ENCODE measurements at places on chromosomes 6 and 20. TPM values are rescaled to one million over a fixed set of nuclear protein-coding genes. Genes with fewer than 3 reads are reported as not detected.

DNA sequence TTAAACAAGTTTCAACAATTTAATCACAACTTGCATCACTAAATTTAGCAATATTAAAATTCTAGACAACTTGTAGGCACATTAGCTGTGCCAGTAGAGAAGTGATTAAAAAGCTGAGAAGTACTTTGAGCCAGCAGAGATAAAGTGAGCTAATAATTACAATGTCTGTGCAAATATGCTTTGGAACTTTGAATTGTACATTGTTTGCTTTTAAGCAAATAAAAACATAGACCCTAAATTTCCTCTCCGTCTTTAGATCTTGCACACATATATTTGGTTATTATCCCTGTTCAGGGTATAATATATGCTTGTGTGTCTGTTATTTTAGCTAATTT, 44.2 kb upstream of the DEFB112 start:
- no peak for DNase-seq

Gene PAX1
- not detected for total RNA-seq

GRCh38 chr6:1179571-1180459, 132.1 kb upstream of the FOXQ1 start:
- no peak for DNase-seq

DNA sequence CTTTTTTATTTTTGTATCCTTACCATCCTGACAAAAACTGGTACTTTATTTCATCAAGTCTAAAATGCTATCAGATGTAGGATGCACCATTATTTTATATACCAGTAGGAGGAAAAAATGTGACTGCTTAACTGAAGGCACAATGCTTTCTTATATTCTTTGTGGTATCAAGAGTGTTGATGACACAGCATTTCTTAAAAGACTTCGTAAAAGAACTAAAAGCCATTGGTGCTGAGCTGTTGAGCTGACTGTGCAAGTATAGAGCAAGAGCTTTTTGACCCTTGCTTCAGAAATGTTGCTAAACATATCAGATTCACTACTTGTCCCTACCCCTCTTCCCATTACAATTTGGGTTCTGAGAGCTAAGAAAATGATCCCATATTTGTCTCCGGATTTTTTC, 17.5 kb downstream of the SF3B5 start:
- no peak for DNase-seq

- no peak for DNase-seq
Observed at GRCh38 chr6:118746825-118747174, 95.4 kb upstream of the CEP85L start.

DNA sequence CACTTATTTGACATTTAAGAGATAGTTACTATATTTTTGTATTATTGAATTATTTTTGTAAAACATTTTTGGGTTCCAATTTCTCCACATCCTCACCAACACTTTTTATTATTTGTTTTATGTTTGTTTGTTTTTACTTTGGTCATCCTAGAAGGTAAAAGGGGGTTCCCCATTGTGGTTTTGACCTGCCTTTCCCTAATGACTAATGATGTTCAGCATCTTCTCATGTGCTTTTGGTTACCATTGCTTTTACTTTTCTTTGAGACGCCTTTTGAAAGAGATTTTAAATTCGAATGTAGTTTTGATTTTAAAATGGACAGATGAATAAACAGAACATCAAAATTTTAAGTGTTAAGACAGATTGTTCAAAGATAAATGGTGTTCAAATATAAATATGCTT, 46.9 kb downstream of the AK9 start:
- DNase-seq: no peak
